ENCODE measurements at places on chromosomes 7 and 10.

DNA sequence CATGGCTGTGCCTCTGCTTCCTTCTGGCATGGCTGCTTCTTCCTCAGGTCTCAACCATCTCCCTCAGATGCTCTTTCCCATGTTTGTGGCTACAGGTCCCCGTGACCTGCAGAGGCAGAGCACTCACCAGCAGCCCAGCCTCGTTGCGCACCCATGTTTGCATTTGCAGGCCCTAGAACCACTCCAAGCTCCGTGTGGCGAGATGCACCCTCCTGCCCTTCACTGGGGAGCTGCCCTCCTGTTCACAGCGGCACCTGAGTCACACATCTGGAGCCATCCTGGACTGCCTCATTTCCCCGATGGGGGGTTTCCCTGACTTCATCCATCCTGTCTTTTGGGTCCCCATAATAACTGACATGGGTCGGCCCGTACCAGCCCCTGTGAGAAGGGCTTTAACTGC, 35.9 kb downstream of the EGFR start:
- DNase-seq: no peak

GRCh38 chr7:117478836-117479224, 995 bp upstream of the CFTR start:
- DNase-seq: no peak

DNA sequence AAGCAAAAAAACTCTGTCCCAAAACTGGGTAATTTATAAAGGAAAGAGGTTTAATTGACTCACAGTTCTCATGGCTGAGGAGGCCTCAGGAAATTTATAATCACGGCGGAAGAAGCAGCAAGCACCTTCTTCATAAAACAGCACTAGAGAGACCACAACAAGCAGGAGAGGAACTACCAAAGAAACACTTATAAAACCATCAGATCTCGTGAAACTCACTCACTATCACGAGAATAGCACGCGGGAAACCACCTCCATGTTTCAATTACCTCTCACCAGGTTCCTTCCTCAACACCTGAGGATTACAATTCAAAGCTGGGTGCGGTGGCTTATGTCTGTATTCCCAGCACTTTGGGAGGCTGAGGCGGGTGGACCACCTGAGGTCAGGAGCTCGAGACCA, 48.5 kb downstream of the PDIA4 start:
- no peak for DNase-seq

DNA sequence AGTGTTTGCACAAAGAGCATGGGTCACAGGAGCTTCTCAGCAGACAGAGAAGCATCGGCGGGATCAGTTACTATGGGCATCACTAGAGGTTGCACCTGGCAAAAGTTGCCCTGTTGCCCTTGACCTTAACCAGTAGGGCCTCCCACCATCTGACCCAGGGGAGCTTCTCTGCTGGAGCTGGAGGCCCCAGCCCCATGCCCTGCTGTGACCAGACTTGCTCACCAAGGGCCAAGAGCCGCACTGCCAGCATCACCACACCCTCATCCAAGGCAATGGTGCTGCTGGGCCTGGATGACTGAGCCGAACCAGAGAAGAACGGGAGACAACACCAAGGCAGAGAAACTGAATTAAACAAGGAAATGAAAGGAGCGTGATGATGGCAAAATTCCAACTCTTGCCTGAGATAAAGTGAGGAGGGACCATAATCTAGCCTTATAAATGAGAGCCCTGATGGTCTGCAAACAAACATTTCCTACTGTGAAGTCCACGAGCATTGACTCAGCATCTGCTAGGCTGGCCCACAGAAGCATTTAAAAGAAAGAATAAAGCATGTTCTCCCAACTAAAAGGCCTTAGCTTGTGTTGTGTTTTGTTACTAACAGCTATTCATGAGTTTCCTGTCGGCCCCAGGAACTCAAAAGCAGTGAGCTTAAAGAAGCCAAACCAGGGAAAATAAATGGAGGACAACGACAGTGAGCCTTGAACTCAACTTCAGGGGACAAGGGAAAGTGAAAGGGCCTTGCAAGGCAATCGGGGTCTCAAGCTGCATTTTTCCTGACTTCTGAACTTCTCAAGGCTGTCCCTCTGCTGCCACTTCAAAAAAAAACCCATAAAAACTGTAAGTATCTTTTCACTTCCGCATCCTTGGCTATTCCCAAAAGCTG, 60.4 kb downstream of the AFAP1L2 start:
- DNase-seq: no peak

- DNase-seq: no peak
Measured at GRCh38 chr7:107080099-107080505, 35.6 kb downstream of the PRKAR2B start.

DNA sequence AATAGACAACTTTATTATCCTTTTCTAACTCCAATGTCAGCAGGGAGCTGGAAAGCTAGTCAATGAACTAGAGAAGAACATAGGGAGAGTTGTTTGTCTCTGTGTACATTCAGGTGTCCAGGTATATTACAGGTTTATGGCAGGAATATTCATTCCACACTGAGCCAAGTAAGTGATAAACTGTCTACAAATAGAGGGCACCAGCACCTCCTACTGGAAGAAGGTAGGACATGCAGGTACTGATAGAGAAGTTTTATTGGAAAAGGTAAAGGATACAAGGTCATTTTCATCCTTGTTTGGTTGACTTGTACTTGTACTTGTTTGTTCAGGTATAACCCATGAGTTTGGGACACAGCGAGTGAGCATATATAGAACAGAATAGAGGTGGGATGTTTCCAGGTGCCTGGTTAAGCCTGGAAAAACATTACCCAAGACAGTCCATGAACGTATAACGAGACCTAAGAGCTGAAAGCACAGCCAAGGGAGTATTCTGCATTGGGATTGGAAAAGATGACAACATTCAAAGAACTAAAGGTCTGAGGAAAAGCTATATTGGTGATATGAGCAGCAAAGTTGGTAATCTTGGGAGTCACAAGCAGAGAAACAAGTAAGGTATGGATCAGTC, 61.4 kb upstream of the PPP1R3C start:
- no peak for DNase-seq

DNA sequence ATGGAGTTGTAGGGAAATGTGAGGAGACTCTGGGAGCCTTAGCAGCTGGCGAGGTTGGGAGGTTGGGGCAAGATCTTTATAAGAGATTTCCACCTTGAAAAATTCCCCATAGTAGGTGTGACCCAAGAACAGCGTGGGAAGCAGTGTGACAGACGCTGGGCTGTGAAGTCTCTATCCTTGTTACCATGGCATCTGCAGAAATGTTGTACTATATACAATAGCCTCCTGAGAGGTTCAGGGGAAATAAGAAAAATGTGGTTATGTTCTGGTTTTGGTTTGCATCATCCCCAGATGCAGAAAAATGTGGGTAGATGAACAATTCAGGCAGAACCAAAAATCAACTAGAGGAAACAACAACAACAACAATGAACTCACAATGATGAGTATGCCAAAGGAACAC, 498.6 kb downstream of the SH2D4B start:
- no peak for DNase-seq

GRCh38 chr10:4266416-4267085, 481.5 kb upstream of the KLF6 start:
- no peak for DNase-seq

- no peak for DNase-seq
Measured at GRCh38 chr7:97513326-97513725, 218.6 kb upstream of the TAC1 start.

- no peak for DNase-seq
Measured at GRCh38 chr7:68787566-68787965, 810.7 kb upstream of the AUTS2 start.

GRCh38 chr7:117639966-117640365, 160.1 kb downstream of the CFTR start:
- DNase-seq: no peak

DNA sequence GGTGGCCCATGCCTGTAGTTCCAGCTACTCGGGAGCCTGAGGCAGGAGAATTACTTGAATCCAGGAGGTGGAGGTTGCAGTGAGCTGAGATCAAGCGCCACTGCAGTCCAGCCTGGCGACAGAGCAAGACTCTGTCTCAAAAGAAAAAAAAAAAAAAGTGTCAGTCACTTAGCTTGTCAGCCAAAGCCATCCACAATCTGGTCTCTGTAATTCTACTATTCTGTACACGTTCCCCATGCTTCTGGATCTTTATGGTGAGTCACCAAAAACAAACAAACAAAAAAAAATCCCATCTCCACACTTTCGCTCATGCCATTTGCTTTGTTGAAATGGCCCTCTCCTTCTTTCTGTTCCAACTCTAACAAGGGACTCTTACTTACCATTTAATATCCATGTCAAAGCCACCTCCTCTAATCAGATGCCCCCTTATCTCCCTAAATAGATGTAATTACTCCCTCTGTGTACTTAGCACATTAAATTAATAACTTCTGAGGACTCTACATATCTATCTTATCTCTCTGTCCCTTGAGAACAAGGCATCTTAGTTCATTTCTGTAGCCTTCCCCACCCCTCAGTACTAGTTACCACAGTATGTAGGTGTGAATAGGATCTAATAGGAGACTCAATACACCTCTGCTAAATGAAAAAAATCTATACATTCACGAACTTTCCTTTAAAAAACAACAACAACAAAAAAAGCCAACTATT, 128.4 kb downstream of the ELMO1 start:
- no peak for DNase-seq

DNA sequence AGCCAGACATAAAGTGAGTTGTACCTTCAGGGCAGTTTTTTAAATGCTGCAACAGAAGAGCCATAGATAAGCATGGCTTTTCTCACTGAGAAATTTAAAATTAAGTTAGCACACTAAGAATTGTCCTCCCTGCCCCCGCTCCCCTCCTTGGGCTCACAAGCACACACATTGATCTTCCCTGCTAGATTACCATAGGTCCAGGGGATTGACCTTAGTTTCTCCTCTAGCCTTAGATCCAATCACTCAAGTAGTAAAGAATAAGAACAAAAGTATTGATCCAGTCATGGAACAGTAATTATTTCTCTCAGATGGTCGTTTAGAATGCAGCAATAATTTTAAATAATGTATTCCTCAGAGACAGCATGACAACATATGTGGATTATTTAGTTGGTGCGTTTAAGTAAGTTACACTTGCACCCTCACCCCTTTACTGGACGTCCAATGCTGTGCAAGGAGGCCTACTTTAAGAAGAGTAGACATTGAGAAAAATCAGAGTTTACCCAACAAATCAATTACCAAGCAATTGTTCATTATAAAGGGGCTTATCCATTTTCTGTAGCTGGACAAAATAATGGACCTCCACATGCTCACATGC, 683.5 kb upstream of the GALNT17 start:
- DNase-seq: no peak

GRCh38 chr7:140676306-140676705, 3.6 kb downstream of the ADCK2 start:
- no peak for DNase-seq

- no peak for DNase-seq
Measured at GRCh38 chr7:954330-955238, at the start of gene ADAP1. Gene ADAP1 (minus strand): TSS chr7:954680. CDS start chr7:954477, 203 bp downstream.

Data from NCI-H2081 treated with DMSO at 0.1 percent for 48 hours (cell line).